ENCODE measurements at places on chromosomes 16 and 17.

DNA sequence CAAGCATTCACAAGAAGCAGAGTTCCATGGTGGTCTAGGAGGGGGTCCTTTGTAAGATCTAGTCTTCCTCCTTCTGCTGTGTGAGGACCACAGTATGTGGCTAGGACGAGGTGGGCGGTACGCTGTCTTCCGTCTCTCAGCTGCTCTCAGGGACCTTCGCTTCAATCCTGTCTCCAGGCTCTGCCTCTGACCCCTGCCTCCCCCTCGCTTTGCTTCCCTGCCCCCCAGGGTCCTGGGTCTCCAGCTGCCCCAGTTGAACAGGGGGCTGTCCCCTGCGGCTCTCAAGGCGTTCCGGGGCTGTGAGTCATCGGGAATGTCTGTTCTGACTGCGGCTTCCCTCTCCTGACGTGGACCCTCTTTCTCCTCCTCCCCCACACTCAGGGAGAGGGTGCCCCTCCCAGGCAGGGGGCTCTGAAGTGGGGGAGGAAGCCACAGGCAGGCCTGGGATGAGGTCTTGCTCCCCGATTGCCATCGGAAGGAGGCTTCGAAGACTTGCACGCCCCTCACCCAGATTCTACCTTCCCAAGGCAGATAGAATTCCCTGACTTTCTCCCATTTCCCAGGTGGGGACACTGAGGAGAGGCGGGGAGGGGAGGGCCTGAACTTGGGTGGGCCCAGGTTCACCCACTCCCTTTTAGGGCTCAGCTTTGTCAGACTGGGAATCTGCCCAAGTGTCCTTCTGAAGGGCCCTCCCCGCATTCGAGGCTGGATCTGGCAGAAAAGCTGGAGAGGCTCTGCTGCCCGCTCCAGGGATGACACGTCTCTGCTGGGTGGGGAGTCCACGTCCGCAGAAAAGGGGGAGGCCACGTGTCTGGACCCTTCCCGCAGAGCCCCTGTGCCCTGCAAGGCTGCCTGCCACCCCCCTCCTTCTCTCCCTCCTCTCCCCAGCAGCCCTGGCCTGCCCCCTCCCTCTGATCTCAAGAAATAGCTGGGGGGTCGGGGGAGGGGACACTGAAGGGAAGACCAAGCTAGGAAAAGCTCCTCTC, 9.1 kb upstream of the COL1A1 start:
- no peak for DNase-seq

- DNase-seq = no peak
Observed at GRCh38 chr17:55037828-55038227, 69.3 kb downstream of the STXBP4 start.

GRCh38 chr17:16001226-16001897, 1.7 kb downstream of the TTC19 start:
- DNase-seq = no peak

- no peak for DNase-seq
Observed at GRCh38 chr16:11610121-11610505, 23.4 kb upstream of the LITAF start.

- no peak for DNase-seq
Observed at GRCh38 chr16:89099905-89100304, 6.3 kb downstream of the ACSF3 start.

- DNase-seq = no peak
Observed at GRCh38 chr16:72960101-72960500, 87.8 kb downstream of the ZFHX3 start.

- DNase-seq = no peak
Observed at GRCh38 chr17:44738214-44738906, 20.4 kb upstream of the ADAM11 start.

- no peak for DNase-seq
Observed at GRCh38 chr16:26594666-26595065, 472.1 kb upstream of the C16orf82 start.

- peak; percentile 94 for DNase-seq
Observed at GRCh38 chr16:73015612-73016487, 32.1 kb downstream of the ZFHX3 start.

DNA sequence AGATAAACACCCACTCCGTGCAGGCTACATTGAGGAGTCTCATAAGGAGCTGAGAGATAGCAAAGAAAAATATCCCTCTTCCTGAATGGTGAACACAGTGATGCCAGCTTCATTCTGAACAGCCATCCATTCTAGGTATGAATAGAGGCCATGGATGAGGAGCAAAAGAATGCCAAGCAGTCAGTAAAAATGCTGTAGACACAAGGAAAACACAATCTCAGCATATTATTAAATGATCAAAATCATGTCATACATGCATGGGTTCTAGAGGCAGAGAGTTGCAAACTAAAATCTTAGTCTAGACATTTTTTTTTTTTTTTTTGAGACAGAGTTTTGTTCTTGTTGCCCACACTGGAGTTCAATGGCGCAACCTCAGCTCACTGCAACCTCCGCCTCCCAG, 313.0 kb downstream of the SOX9 start:
- no peak for DNase-seq

DNA sequence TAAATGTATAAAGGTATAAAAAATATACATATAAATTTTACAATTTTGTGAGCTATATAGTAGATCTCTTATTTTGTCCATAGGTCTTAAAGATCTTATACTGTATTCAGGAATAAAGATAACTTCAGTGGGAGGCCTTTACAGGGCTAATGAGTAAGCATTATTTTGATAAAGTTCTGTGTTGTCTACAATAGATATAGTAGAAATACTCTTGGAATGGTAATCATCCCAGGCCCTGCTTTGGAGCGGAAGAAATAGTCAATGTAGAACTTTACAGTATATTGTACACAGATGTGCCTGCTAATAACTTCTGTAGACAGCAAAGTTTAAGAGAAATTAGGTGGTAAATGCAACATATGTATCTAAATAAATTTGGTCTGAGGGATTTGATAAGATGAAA, 42.6 kb downstream of the TENT4B start:
- no peak for DNase-seq

GRCh38 chr17:49290690-49291359, 60.2 kb upstream of the PHOSPHO1 start:
- DNase-seq = peak; percentile 64

- DNase-seq = no peak
Observed at GRCh38 chr17:66268247-66268927, 34.0 kb upstream of the PRKCA start.

GRCh38 chr17:59829217-59830006, 63.3 kb downstream of the TUBD1 start:
- peak; percentile 37 for DNase-seq

GRCh38 chr16:27450196-27450549, 48.2 kb downstream of the IL21R start:
- no peak for DNase-seq

DNA sequence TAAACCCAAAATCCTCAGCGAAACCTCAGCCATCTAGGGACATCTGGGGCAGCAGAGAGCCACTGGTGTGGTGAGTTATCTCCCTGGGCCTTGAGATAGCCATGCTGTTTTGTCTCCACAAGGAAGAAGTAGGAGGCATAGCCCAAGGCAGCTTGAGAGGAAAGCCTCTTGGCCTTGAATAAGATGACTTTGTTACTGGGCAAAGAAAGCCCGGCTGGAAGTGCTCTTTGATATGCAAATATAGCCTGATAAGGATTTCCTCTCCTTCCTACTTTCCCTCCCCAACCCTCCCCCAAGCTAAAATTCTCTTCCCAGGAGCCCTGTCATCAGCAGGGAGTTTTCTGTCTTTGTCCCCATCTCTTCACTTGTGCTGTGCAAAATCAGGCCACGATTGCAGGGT, 694.4 kb downstream of the MAF start:
- no peak for DNase-seq

- no peak for DNase-seq
Observed at GRCh38 chr16:74019612-74020011, 277.0 kb upstream of the PSMD7 start.

- DNase-seq = no peak
Observed at GRCh38 chr16:75627851-75628250, 4.8 kb upstream of the ADAT1 start.

All from T47D (cell line).